Activated CD8-positive, alpha-beta T cell treated with anti-CD3 and anti-CD28 coated beads, Interleukin-2, amount 10 ng/mL, durations not matched to agents 7 days and 5 days (primary cell): ENCODE measurements at places on chromosomes 3 and 15.
A peak's percentile ranks its signal among the peaks of the same experiment; 100 is the strongest.

DNA sequence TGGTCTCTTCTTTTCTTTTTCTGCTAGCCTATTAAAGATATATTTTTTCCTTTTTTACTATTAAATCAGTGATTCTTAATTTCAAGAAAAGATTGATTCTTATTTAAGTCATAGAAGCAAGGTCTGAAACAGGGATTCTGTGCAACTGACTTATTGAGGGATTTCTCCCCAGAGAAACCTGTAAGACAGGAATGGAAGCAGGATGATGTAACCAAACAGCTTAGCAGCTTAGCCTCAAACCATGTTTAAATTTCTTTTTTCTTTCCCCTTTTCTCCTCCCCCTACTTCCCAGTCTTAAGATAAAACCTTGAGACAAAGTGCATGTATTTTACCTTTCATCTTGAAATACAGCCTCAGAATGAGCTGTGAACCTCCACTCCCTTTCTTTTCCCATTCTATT lies 322.8 kb downstream of the NEK10 start:
- H3K4me1 ChIP-seq: no peaks in the 10 kb centered on the region
- H3K36me3 ChIP-seq: no peaks in the 10 kb centered on the region
- H3K27me3 ChIP-seq: no peaks in the 10 kb centered on the region
- DNase-seq: no peak
- no peak overlapping the region for H3K4me3 ChIP-seq

DNA sequence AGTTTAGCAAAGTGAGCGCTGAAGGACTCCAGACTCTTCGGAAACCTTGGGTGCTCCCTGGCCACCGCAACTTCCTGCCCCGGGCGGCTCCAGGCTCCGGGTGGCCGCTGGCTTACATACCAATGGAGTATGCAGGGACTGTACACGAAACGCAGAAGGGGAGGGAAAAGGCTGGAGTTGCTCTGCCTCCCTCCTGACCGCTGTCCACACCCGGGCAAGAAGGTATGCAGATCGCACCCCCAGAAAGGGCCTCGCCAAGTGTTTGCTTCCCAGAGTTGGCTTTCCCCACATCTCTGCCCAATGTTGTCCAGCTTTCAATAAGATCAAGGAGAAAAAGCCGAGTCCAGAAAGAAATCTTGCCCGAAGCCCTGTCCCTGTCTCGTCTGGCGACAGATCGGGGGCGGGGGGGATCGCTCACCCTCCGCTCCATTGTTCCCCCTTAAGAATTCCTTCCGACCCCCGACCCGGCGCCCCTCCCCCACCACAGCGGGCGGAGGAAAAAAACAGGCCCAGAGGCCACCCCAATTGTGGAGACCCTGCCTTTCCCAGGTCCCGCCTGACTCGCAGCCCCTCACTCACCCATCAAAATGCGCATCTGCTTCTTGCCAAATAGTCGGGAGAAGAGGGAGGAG lies 533 bp downstream of the ARF4 start:
- H3K36me3 ChIP-seq: peaks cover 28% of the 10 kb centered on the region
- peaks cover 49% of the 10 kb centered on the region for H3K4me1 ChIP-seq
- DNase-seq: peak; percentile 75
- no peaks in the 10 kb centered on the region for H3K27me3 ChIP-seq

DNA sequence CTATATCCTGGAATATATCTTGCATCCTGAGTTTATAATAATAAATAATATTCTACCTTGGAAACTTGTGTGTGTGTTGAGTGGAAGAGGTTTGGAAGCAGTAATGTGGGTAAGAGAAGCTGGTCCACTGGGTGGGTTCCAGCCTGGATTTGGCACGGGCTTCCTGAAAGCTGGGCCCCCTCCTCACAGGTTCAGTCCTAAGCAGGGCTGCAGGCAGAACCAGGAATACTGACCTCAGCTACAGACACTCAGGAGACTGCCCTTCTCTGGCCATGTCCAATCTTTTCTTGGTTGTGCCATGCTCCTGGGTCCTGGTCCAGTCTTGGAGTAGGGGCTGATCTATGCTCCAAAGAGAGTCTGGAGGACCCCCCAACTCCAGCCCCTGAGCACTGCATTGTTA lies 4.5 kb downstream of the MYD88 start:
- H3K36me3 ChIP-seq: peaks cover 45% of the 10 kb centered on the region
- no peaks in the 10 kb centered on the region for H3K27me3 ChIP-seq
- H3K4me1 ChIP-seq: peaks cover 31% of the 10 kb centered on the region

- no peak for DNase-seq
- peaks cover 7% of the 10 kb centered on the region for H3K27me3 ChIP-seq
- H3K4me3 ChIP-seq: no peak overlapping the region
- H3K4me1 ChIP-seq: no peaks in the 10 kb centered on the region
Measured at GRCh38 chr15:95944661-95945255, 385.7 kb upstream of the NR2F2 start.

- H3K27ac ChIP-seq: no peak overlapping the region
- no peaks in the 10 kb centered on the region for H3K36me3 ChIP-seq
- H3K27me3 ChIP-seq: peaks cover under 1% of the 10 kb centered on the region
- DNase-seq: no peak
Measured at GRCh38 chr3:142853270-142854168, 35.4 kb downstream of the PCOLCE2 start.

GRCh38 chr15:23564821-23565394 lies 566 bp upstream of the MKRN3 start:
- peak overlapping the region; percentile 65 for H3K4me3 ChIP-seq
- no peaks in the 10 kb centered on the region for H3K4me1 ChIP-seq
- H3K36me3 ChIP-seq: no peaks in the 10 kb centered on the region
- DNase-seq: no peak
